ENCODE measurements at places on chromosomes 5 and 9.

DNA sequence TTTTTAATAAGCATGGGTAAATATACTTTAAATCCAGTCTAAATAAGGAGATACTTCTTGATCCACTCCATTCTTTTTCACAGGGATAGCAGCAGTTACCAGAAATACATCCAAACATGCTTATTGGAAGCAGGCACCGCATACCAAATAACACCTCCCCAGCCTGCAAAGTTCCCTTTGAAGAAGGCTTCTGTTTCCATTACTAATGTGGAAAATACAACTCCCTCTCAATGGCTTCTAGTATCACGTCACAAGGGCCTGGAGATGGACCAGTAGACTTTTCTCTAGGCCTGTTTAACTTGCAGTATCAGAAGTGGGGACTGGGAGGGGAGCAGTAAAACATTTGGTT, 20.8 kb downstream of the TMEM245 start:
- no peak for DNase-seq

GRCh38 chr5:132779961-132780360, 2.9 kb upstream of the SEPTIN8 start:
- DNase-seq, result no peak

DNA sequence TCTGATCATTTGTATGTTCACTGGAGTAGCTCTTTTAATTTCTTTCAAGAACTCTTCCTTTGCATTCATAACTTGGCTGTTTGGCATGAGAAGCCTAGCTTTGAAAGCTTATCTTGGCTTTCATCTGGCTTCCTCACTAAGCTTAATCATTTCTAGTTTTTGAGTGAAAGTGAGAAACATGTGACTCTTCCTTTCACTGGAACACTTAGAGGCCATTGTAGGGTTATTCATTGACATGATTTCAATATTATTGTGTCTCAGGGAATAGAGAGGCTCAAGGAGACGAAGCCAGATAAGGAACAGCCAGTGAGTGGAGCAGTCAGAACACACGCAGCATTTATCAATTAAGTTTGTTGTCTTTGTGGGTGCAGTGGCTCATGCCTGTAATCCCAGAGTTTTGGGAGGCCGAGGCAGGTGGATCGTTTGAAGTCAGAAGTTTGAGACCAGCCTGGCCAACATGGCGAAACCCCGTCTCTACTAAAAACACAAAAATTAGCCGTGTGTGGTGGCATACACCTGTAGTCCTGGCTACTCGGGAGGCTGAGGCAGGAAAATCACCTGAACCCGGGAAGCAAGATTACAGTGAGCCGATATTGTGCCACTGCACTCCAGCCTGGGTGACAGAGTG, 98.3 kb downstream of the UGCG start:
- no peak for DNase-seq

DNA sequence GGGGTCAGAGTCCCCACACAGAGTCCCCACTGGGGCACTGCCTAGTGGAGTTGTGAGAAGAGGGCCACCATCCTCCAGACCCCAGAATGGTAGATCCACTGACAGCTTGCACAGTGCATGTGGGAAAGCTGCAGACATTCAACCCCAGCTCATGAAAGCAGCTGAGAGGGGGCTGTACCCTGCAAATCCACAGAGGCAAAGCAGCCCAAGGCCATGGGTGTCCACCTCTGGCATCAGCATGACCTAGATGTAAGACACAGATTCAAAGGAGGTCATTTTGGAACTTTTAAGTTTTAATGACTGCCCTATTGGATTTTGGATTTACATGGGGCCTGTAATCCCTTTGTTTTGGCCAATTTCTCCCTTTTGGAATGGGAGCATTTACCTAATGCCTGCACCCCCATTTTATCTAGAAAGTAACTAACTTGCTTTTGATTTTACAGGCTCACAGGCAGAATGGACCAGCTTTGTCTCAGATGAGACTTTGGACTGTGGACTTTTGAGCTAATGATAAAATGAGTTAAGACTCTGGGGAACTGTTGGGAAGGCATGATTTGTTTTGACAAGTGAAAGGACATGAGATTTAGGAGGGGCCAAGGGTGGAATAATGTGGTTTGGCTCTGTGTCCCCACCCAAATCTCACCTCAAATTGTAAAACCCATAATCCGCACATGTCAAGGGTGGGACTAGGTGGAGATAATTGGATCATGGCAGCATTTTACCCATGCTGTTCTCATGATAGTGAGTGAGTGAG, 56.3 kb upstream of the ITGA1 start:
- DNase-seq, result no peak

DNA sequence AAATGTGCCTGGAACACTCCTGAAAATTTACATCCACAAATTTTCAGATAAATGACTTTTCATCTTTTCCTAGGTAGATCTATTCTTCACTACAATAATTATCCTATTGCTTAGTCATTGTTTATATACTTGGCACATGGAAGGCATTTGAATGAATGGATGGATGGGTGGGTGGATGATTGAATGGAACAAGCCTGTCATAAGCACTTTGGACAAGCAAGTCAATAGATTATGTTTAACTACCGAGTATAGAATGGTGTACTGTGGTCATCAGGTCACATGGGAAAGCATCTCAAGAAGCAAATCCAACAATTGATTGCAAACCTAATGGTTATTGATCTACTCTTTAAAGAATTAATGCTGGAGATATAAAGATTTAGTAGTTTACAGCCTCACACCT, 114.4 kb upstream of the DMRTA1 start:
- DNase-seq, result no peak

DNA sequence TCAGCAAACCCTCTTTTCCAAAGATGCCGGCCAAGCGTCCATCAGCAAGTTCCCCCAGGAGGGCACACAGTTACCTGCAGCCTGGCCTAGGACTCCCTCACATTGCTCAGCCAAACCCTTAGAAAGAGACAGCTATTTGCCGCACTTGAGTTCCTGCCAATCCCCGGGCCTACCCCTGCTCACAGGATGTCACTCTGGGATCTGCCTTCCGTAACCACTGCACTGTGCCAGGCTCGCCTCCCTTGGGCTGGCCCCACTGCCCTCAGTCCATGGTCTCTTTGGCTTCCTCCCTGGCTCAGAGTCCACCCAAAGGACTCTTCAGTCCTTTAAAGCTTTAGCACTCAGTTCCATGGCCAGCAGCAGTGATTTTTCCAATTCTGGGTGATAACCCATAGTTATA, 128.3 kb downstream of the NSG2 start:
- DNase-seq, result no peak

GRCh38 chr9:106383072-106383471, 479.9 kb upstream of the ZNF462 start:
- no peak for DNase-seq

- DNase-seq, result no peak
Observed at GRCh38 chr5:151208481-151208914, 15.4 kb downstream of the CCDC69 start.

DNA sequence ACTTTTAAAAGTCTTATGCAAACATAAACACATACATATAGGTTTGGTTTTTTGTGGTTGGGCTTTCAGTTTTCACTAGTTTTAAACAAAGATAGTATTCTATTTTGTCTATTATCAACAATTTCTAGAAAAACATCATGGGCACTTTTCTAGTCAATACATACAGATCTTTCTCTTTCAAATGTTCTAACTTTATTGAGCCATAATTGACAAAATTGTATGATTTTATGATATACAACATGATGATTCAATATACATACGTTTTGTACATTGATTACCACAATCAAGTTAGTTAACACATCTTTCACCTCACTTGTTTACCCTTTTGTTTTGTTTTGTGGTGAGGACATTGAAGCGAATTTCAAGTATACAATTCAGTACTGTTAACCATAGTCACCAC, 265.9 kb downstream of the MCTP1 start:
- no peak for DNase-seq

DNA sequence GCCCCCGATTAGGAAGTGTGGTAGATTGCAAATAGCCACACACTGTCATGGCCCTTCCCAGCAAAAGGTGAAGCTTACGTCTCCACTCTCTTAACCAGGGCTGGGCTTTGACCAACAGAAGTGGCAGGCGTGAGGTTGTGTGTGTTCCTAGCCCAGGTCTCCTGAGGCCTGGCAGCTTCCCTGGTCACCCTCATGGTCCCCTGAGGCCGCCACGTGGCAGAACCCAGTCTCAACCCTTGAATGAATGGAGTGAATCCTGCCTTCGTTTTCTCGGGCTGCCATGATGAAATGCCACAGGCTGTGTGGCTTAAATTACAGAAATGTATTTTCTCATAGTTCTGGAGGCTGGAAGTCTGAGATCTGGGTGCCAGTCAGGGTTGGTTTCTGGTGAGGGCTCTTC, 370.4 kb downstream of the IRX2 start:
- DNase-seq, result no peak
